ENCODE measurements at places on chromosomes 12 and 14.

DNA sequence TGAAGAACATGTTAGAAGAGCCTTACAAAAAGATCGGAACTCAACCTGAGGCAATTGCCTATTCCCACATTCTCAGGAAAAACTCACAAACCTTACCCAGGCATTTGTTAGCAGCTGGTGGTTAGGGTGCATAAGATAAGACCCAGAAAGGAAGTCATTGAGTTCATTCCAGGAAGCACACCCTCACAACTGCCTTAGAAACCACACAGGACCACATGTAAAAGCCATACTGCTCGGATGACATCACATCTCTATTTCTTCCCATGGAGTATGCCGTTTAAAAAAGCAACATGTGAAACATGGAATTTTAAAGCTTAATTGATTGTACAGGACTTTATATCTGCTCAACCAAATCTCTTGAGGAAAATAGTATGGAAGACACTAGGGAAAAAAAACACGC, 411.2 kb downstream of the DAD1 start:
- no peak for DNase-seq

DNA sequence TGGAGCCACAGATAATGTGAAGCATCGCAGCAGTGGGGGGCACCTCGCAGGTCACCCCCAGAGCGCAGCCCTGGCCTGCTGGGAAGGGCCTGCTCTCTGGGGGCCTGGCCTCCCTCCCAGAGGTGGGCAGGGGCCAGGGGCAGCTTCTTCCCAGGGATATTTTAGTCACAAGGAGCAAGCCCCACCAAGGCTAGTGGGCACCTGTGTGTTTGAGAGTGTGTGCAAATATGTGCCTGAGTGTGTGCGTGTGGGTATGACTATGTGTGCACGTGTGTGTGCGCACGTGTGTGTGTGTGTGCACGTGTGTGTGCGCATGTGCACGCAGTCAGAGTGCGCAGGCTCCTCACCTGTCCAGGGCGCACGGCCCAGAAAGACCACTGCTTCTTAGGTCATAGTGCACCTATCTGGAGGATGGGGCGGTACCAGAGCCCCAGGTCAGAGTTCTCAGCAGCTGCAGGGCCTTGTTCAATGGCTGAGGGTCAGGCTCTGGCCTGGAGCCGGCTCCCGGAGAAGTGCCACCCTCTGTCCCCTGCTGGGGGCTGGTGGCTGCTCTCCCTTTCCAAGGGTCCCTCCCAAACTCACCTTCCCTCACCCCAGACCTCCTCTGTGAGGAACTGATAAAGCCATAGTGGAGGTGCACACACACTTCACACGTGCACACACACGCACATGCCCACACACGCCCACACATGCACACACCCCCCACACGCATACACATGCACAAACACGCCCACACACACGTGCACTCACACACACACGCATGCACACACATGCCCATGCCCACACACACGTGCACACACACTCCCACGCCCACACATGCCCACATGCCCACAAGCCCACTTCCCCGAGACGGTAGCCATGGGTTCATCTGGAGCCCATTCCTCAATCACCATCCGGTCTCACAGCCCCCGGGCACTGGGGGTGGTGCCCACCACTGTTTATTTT, 128.5 kb downstream of the KIF26A start:
- no peak for DNase-seq

DNA sequence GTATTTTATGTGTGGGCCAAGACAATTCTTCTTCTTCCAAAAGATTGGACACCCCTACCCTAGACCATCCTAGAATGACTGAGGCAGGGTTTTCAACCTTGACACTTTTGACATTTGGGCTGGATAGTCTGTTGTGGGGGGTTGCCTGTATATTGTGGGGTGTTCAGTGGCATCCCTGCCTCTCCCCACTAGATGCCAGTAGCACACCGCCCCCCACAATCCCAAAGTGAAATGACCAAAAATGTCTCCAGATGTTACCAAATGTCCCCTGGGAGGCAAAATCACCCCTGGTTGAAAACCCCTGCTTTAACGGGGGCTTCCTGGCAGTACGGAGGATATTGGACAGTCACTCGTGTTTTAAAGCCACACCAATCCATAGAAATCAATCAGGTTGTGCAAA, 219.6 kb downstream of the PHETA1 start:
- DNase-seq = no peak

DNA sequence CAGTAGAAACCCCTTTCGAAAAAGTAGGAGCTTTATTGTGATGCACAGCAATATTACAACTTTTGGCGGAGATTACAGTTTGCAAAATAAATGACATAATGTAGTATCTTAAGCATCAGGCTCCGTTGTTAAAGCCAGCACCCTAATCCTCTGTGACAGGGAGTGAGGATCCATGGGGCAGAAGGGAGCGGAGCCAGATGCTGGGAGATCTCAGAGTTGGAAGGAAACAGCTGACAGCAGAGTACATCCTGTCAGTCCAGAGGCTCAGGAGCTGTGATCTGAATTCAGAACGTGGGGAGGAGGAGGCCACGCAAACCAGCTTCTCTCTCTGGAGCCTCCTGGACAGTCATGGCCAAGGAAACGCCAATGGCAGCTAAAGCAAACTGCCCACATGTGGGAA, 55.7 kb downstream of the TMTC1 start:
- no peak for DNase-seq

- DNase-seq = no peak
These were observed 12.6 kb upstream of the OAS1 start for GRCh38 chr12:112894128-112894527.
